SK-N-MC (cell line): ENCODE measurements at places on chromosomes 6 and 20.

GRCh38 chr6:85482206-85482904, 32.5 kb downstream of the NT5E start:
- no peak for DNase-seq

- no peak for DNase-seq
These were observed 98.3 kb downstream of the HAO1 start for GRCh38 chr20:7841971-7842310.

- DNase-seq: no peak
These were observed 6.2 kb downstream of the KDM1B start for GRCh38 chr6:18161431-18161830.

- no peak for DNase-seq
These were observed 44.2 kb upstream of the DEFB112 start for GRCh38 chr6:50093938-50094272.

DNA sequence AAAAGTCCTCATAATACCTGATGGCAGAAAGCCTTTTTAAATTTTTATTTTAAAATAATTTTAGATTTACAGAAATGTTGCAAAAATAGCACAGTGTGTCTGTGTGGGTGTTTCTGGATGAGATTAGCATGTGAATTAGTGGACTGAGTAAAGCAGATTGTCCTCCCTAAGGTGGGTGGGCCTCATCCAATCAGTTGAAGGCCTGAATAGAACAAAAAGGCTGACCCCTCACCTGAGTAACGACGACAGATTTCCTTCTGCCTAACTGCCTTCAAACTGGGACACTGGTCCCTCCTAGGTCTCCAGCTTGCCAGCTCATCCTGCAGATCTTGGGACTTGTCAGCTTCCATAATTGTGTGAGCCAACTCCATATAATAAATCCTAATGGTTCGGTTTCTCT, 54.2 kb downstream of the FAXC start:
- DNase-seq: no peak

DNA sequence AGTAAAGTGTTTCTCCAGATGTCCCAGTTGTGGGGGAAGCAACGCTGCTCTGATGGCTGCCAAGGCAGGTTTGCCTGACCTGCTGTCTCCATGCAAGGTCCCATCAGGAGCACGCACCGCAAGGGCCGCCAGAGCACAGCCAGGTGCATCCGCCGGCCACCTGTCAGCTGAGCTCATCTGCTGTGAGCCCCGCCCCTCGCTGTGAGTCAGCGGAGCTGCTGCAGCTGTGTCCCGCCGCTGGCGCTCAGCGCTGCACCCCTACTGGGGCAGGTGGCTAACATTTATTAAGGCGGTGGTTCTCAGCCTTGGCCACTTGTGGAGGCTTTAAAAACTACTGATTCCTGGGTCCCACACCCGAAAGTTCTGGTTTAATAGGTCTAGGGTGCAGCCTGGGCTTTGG, 225.7 kb downstream of the UST start:
- no peak for DNase-seq

DNA sequence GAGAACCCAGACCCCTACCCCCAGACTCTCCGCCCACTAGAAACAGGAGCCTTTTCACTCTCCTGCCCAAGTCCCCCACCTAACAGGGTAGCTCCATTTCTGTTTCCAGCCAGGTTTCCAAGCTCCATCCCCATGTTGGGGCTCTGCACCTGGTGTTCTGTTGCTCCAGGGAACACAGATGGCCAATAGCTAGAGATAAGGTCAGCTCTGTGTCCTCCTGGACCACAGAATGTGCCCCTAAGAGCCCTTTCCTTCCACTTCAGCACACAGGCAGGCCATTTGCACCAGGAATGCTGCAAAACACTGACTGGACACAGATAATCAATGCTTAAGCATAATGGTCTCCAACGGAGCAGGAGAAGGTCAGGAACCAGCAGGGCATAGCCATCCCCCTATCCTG, 159.4 kb downstream of the QRSL1 start:
- no peak for DNase-seq

- no peak for DNase-seq
These were observed 137.6 kb upstream of the MANEA start for GRCh38 chr6:95439741-95440140.

- no peak for DNase-seq
These were observed 216.2 kb downstream of the NFATC2 start for GRCh38 chr20:51326201-51326819.

GRCh38 chr20:63087872-63088680, 81.3 kb upstream of the BHLHE23 start:
- DNase-seq: no peak

DNA sequence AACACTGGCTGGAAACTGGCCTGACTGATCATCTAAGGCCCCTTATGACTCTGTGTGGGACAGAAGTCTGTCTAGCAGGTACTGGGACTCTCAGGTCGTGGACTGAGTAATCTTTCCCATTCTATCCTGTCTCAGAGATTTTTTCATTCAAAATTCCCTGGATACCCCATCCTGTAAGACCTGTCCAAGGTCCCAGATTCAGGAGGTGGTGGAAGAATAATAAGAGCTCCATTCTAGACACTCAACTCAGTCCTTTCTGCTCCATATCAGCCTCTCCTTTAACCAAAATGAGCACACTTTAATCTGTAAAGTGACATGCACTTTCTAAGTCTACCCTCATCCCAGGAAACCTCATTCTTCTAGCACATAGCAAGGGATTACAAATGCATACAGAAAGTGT, 82.5 kb upstream of the MRPS10 start:
- no peak for DNase-seq

DNA sequence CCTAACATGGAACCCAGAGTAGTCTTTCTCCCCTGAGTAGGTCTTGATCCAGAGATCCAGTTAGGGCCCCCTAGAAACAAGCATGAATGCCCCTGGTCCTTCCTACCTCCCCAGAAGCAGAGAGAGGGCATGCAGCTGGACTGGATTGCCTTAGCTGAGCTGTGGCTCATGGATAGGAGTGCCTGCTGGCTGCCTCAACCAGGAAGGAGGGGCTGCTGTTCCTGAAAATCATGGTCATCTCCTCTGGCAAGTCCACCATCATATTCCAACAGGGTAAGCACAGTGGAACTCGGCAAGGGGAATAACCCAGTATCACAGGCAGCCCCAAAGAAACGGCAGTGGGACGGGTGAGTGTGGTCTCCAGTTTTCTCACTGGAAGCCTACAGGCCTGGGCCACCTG, 53.1 kb upstream of the ENTPD6 start:
- DNase-seq: no peak

- DNase-seq: no peak
These were observed 222.6 kb downstream of the FOXC1 start for GRCh38 chr6:1832358-1832757.

GRCh38 chr20:59015411-59015810, 3.8 kb upstream of the TUBB1 start:
- no peak for DNase-seq

DNA sequence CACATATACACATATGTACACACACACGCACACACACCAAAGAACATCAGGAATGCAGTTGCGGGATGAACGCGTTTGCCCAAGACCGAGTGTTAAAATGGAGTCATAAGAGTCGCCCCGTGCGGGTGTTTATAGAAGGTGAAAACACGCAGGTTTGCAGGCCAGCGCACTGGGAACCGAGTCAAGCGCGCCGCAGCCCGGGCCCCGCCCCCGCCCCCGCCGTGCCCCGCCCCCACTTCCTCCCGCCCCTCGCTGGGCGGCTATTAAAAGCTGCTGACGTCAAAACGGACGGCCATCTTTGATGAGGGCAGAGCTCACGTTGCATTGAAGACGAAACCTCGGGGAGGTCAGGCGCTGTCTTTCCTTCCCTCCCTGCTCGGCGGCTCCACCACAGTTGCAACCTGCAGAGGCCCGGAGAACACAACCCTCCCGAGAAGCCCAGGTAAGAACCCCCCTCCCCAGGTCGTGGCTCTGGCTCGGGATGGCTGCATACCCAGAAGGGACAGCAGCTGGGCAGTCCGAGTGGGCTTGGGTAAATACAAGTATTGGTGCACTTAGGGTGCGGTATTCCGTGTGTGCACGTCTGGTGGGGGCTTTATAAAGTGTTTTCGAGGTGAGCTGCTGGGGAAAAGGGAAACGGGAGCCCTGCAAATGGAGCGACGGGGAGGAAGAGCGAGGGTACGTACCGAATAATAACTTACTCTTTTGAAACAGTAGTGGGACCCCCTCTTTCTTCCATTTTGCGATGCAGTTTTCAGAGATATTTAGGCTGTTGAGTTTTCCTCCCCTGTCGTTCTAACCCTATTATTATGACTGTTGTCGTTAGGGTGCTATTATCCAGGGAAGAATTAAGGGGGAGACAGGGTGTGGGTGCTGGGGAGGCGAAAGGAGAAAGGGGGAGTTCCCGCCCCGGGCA, at the start of gene SNAP25:
Gene SNAP25 (plus strand): TSS at position 295 of the 916 bp plus-strand sequence. CDS start 56,662 bp downstream, outside the sequence.
- DNase-seq: peak; percentile 75
